ENCODE measurements at places on chromosomes 4 and X. TPM values are rescaled to one million over a fixed set of nuclear protein-coding genes. Genes with fewer than 3 reads are reported as not detected.

The PAGE5 gene
- not detected for total RNA-seq

The GUCY1A1 gene
- total RNA-seq = 52.0 TPM

DNA sequence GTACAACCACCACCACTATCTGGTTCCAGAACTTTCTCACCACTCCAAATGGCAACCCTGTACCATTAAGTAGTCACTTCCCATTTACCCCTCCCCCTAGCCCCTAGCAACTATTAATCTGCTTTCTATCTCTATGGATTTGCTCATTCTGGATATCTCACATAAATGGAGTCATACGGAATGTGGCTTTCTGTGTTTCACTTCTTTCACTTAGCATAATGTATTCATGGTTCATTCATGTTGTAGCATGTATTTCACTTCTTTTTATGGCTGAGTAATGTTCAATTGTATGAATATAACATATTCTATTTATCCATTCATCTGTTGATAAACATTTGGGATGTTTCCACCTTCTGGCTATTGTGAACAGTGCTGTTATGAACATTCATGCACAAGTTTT lies 104.7 kb downstream of the AMMECR1 start:
- DNase-seq = no peak

The TASL gene
- 3.3 TPM for total RNA-seq

The CXXC4 gene
- 0.19 TPM for total RNA-seq

GRCh38 chrX:37684973-37685372 lies 618 bp upstream of the XK start:
- no peak for DNase-seq

The DMRTC1 gene
- not detected for total RNA-seq

DNA sequence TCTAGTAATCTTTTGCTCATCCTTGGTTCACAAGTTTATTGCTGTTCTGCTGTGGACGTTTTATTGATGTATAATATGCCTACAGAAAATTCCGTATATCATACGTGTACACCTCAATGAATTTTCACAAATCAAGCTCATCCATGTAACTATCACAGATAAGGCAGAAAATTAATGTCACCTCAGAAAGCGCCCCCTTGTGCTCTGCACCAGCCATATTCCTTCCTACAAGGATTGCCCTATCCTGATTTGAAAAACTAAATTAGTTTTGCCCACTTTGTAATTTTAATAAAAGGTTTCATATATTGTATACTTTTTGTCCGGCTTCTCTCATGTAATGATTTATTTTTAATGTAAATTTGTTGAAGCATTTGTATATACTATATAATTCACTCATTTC lies 390.8 kb downstream of the ADGRL3 start:
- DNase-seq = no peak

GRCh38 chr4:151358266-151358665 lies 32.9 kb upstream of the SH3D19 start:
- DNase-seq = no peak

GRCh38 chrX:19907794-19908193 lies 20.4 kb upstream of the SH3KBP1 start:
- no peak for DNase-seq

DNA sequence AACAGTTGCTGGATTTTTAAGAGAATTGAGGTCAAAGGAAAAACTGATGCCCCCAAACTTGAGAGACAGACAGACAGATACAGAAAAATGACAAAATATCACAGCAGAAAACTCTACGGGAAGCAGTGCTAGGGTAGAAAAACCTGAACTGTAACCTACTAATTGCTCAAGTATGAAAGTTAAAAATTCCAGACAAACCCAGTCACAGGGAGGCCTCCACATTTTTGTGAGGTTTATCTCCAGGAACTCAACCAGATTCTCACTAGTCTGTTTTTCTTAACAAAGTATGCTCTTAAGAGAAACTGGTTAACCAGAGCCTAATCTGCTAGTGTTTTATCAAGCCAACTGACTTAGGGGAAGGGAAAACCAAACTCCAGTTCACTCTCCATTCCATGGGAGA lies 19.9 kb upstream of the PPP3CA start:
- DNase-seq = no peak

GRCh38 chrX:20067709-20068561 lies 48.8 kb downstream of the MAP7D2 start:
- DNase-seq = peak; percentile 45
